ENCODE measurements at places on chromosomes 12 and 14. TPM values are rescaled to one million over a fixed set of nuclear protein-coding genes. Genes with fewer than 3 reads are reported as not detected.

Gene ARHGDIB
- 1.8 TPM for polyA plus RNA-seq

Gene GCH1
- 9.3 TPM for polyA plus RNA-seq

Gene TROAP
- 44.7 TPM for polyA plus RNA-seq

Gene KRT74
- polyA plus RNA-seq, result not detected

Gene CCDC60
- polyA plus RNA-seq, result 0.53 TPM

Gene SERPINA3
- polyA plus RNA-seq, result not detected

Gene NTF3
- 1.2 TPM for polyA plus RNA-seq

- H3K4me1 ChIP-seq, result no peaks in the 10 kb centered on the region
- H3K27ac ChIP-seq, result no peak overlapping the region
- H3K36me3 ChIP-seq, result peaks cover 3% of the 10 kb centered on the region
- no peak for DNase-seq
- no peaks in the 10 kb centered on the region for H3K27me3 ChIP-seq
Observed at GRCh38 chr12:69385038-69385437, 25.5 kb downstream of the YEATS4 start.

- H3K4me1 ChIP-seq, result 0 out of 2 replicates have a peak, but pooled peaks cover 4% of the 10 kb centered on the region
- no peak for DNase-seq
- H3K27me3 ChIP-seq, result no peaks in the 10 kb centered on the region
- no peaks in the 10 kb centered on the region for H3K36me3 ChIP-seq
- H3K4me3 ChIP-seq, result no peak overlapping the region
Observed at GRCh38 chr12:119319638-119320037, 14.9 kb upstream of the CCDC60 start.

GRCh38 chr12:55142669-55143565 lies 16.7 kb downstream of the OR9K2 start:
- no peaks in the 10 kb centered on the region for H3K4me1 ChIP-seq
- peak; percentile 95 for DNase-seq
- H3K36me3 ChIP-seq, result no peaks in the 10 kb centered on the region

GRCh38 chr14:68076451-68076850 lies 256.9 kb downstream of the RAD51B start:
- no peaks in the 10 kb centered on the region for H3K36me3 ChIP-seq
- no peak overlapping the region for H3K27ac ChIP-seq
- no peaks in the 10 kb centered on the region for H3K27me3 ChIP-seq
- no peak for DNase-seq
- H3K4me3 ChIP-seq, result no peak overlapping the region
- H3K4me1 ChIP-seq, result peaks cover 11% of the 10 kb centered on the region

DNA sequence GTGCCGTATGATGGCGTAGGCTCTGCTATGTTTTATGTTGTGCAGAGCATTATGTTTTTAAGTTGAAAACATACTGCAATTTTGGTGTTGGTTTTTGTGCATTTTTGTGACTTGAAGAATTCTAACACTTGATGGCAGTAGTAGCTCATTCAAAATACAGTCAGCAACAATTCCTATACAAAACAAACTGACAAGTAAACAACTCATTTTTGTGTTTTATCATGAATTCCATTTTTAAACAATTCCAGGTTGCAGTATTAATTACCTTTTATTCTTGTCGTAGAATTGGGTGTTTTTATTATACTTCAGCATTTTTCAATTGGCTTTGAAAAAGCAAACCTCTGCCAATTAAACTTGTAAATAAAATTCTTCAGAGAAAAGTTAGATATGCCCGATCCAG lies 4.1 kb upstream of the CCER1 start:
- no peak for DNase-seq
- no peaks in the 10 kb centered on the region for H3K27me3 ChIP-seq
- no peak overlapping the region for H3K27ac ChIP-seq
- H3K36me3 ChIP-seq, result no peaks in the 10 kb centered on the region
- H3K4me1 ChIP-seq, result no peaks in the 10 kb centered on the region

GRCh38 chr12:2111826-2112225 lies 59.0 kb downstream of the CACNA1C start:
- H3K27ac ChIP-seq, result no peak overlapping the region
- no peak overlapping the region for H3K4me3 ChIP-seq
- DNase-seq, result no peak
- H3K36me3 ChIP-seq, result no peaks in the 10 kb centered on the region
- no peaks in the 10 kb centered on the region for H3K4me1 ChIP-seq

DNA sequence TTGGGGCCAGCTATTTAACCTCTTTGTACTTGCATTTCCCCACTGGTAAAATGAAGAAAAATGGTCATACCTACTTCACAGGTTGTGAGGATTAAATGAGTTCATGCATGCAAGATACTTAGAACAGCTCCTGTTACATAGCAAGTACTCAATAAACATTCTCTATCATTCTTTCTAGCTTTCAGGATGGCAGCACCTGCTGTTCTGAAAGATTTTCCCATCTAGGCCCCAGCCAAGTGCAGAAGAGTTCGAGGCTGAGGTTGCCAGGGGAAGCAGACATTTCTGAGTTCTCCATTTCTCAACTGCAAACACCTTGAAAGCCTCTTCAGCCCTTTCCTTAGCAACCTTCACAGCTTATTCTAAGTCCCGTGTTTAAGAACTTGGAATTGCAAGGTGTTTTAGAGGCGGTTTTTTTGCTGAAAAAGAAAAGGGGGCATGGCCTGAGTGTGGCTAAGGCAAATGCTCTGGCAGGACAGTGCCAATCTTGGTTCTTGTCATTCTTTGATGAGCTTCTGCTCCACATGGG lies 73.0 kb upstream of the PRMT8 start:
- H3K4me1 ChIP-seq, result peaks cover 23% of the 10 kb centered on the region
- no peak overlapping the region for H3K4me3 ChIP-seq
- H3K27ac ChIP-seq, result no peak overlapping the region
- no peak for DNase-seq
- no peaks in the 10 kb centered on the region for H3K36me3 ChIP-seq
- H3K27me3 ChIP-seq, result 0 out of 2 replicates have a peak, but pooled peaks cover 7% of the 10 kb centered on the region

- no peaks in the 10 kb centered on the region for H3K4me1 ChIP-seq
- DNase-seq, result no peak
- no peak overlapping the region for H3K4me3 ChIP-seq
- H3K27me3 ChIP-seq, result no peaks in the 10 kb centered on the region
- H3K36me3 ChIP-seq, result no peaks in the 10 kb centered on the region
- no peak overlapping the region for H3K27ac ChIP-seq
Observed at GRCh38 chr14:91159906-91160305, 46.0 kb downstream of the DGLUCY start.

- H3K4me3 ChIP-seq, result no peak overlapping the region
- H3K27me3 ChIP-seq, result no peaks in the 10 kb centered on the region
- H3K27ac ChIP-seq, result no peak overlapping the region
- H3K4me1 ChIP-seq, result no peaks in the 10 kb centered on the region
- DNase-seq, result no peak
- H3K36me3 ChIP-seq, result no peaks in the 10 kb centered on the region
Observed at GRCh38 chr12:42967850-42968249, 378.3 kb upstream of the PRICKLE1 start.

GRCh38 chr14:20617138-20618003 lies 24.1 kb downstream of the OR6S1 start:
- H3K27ac ChIP-seq, result no peak overlapping the region
- DNase-seq, result no peak
- peaks cover 14% of the 10 kb centered on the region for H3K4me1 ChIP-seq
- H3K4me3 ChIP-seq, result no peak overlapping the region
- no peaks in the 10 kb centered on the region for H3K36me3 ChIP-seq

DNA sequence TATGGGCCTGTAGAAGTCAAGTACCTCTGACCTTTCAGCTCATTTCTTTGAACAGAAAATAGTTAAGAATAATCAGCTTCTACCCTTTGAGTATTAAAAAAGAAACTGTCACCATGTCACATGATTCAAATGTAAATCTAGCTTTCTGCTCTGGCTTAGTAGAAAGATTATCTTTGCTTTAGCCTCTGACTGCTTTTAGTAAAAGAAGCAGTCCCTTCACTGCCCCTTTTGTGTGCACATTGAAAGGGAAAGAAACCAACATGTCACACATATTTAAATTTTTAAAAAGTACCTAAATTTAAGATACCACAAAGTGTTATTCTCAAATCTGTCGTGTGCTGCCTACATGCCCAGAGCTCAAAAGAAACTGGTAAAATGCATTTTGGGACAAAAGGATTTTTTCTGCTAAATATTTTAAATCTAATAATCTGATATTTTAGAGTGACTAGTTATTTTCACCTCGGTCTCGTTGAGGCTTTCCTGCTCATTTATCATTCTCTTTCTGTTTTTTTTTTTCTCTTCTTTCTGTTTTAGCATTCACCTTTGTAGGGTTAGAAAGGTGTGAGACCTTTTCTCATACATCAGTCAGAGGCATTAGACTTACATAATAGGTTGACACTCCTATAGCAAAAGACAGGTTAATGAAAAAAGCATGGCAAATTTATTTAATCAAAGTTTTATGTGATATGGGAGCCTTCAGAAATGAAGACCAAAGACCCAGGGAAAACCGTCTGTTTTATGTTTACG lies 41.3 kb downstream of the SLC16A7 start:
- H3K36me3 ChIP-seq, result no peaks in the 10 kb centered on the region
- DNase-seq, result no peak
- H3K4me1 ChIP-seq, result peaks cover 5% of the 10 kb centered on the region
- no peaks in the 10 kb centered on the region for H3K27me3 ChIP-seq

- H3K4me1 ChIP-seq, result peaks cover 20% of the 10 kb centered on the region
- H3K27ac ChIP-seq, result no peak overlapping the region
- peak overlapping the region; percentile 57 for H3K4me3 ChIP-seq
- H3K36me3 ChIP-seq, result no peaks in the 10 kb centered on the region
- DNase-seq, result peak; percentile 7
Observed at GRCh38 chr12:7091660-7092228, 501 bp downstream of the C1R start.

- H3K36me3 ChIP-seq, result no peaks in the 10 kb centered on the region
- H3K27ac ChIP-seq, result peak overlapping the region; percentile 83
- H3K27me3 ChIP-seq, result peaks cover 21% of the 10 kb centered on the region
- peak overlapping the region; percentile 97 for H3K4me3 ChIP-seq
- H3K4me1 ChIP-seq, result peaks cover 14% of the 10 kb centered on the region
Observed at GRCh38 chr14:24368212-24368561, 203 bp downstream of the NFATC4 start.

DNA sequence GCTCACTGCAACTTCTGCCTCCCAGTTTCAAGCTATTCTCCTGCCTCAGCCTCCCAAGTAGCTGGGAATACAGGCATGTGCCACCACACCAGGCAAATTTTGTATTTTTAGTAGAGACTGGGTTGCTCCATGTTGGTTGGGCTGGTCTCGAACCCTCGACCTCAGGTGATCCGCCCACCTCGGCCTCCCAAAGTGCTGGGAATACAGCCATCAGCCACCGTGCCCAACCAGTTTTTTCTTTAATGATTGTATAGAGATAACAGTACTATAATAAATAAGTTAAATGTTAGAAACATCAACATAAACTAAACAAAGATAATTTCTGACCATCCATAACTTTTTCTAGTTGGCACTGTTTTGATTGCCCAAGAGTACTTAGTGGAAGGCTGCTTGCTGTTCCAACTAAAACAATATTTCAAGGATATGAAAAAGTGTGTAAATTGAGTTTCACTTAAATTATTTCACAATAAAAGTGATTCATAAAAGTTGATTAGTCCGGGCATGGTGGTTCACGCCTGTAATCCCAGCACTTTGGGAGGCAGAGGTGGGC lies 5.6 kb downstream of the GON7 start:
- H3K4me1 ChIP-seq, result peaks cover 3% of the 10 kb centered on the region
- no peak overlapping the region for H3K4me3 ChIP-seq
- no peak overlapping the region for H3K27ac ChIP-seq
- H3K36me3 ChIP-seq, result no peaks in the 10 kb centered on the region

DNA sequence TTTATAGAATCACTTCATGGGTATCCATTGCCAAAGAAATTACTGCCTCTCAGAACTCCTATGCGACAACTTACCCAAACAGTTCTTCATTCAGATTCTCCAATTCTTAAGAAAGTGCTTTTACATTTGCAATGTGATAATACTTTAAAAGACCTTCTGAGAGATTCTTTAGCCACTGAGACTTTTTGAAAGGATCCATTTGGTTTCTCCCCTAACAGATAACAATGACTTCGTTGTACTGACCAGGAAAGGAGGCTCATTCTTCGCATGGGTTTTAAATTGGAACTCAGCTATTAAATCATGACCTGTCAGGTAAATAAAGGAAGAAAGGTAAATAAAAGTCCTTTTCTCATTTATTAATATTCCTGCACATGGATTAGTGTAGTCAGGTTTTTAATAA lies 14.8 kb downstream of the ITPR2 start:
- H3K27ac ChIP-seq, result no peak overlapping the region
- no peaks in the 10 kb centered on the region for H3K36me3 ChIP-seq
- DNase-seq, result no peak
- H3K4me1 ChIP-seq, result peaks cover 49% of the 10 kb centered on the region
- no peak overlapping the region for H3K4me3 ChIP-seq

DNA sequence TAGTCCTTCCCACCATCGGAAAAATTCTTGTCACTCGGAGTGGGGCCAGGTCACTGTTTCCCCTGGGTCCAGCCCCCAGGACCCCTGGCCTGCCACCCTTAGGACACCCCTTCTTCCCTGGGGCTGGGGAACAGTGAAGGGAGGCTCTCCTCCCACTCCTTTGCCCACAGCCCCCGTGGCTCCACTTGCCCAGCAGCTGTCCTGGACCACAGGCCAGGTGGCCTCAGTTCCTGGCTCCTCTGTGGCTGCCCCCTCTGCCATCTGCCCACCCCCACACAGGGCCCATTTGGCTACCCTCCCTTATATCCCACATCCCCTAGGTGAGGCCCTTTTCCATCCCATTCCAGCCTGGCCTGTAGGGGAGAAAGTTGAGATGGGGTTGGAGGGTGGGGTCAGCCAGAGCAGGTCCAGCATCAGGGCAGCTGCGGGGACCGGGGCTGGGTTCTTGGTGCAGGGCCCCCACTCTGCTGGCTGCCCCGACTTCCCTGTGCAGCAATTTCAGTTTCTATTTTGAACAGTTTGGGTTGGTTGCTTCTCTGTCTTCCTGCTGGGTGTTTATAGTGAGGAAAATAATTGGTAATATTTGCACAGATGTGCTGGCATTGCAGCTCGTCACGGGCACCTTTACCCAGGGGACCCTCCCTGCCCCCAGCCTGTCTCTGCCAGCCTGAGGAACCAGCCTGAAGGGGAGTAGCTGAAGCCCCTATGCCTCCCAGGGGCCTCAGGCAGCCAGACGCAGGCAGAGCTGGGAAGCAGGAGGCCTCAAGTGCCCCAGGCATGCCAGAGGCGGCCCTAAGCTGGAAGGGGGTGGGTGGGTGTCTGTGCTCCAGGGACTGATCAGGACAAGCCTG lies 23.4 kb downstream of the SYNDIG1L start:
- H3K27ac ChIP-seq, result no peak overlapping the region
- H3K4me3 ChIP-seq, result no peak overlapping the region
- no peaks in the 10 kb centered on the region for H3K36me3 ChIP-seq
- peaks cover 39% of the 10 kb centered on the region for H3K4me1 ChIP-seq
- DNase-seq, result no peak

DNA sequence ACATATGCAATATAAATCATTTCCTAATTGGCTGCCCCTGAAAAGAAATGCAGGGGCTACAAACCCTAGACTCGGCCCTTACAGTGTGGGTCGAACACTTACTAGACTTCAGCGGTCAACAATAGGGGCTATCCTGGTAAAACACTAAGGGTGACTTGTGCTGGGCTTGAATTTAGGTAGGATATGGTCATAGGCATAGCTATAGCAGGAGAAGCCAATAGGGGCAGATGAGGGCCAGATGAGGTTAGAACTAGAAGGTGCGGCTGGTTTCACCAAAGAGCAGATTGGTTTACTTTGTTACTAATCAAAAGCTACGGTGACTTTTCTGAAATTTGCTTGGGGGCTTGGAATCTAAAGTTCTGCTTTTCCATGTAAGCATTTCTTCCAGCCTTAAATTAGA lies 282.3 kb upstream of the DIO2 start:
- peak; percentile 11 for DNase-seq
- H3K27me3 ChIP-seq, result no peaks in the 10 kb centered on the region
- peaks cover 11% of the 10 kb centered on the region for H3K4me1 ChIP-seq
- no peak overlapping the region for H3K27ac ChIP-seq

- H3K4me1 ChIP-seq, result no peaks in the 10 kb centered on the region
- no peak overlapping the region for H3K27ac ChIP-seq
- H3K36me3 ChIP-seq, result no peaks in the 10 kb centered on the region
- no peak overlapping the region for H3K4me3 ChIP-seq
- no peak for DNase-seq
Observed at GRCh38 chr12:87982208-87982607, 47.0 kb downstream of the C12orf50 start.

Data from GM23338 (cell line).